NCI-H345 (cell line): ENCODE measurements at places on chromosomes 6 and 20.

DNA sequence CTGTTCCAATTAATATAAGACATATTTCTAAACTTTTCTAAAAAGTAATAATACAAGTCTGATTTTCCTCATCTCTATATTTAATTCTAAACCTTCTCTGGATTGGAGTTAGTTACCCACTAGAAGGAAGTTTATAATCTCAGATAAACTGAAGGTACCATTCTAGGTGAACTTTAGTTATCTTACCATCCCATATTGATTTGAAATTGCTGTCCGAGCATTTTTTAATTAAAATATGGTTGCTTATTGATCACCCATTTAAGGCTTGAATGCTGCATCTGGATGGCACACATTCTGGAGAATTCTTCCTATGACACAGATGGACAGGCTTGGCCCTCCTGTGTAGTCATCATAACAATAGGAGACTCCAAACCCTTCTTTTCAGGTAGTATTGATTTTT, 8.0 kb downstream of the RNF182 start:
- DNase-seq = no peak

DNA sequence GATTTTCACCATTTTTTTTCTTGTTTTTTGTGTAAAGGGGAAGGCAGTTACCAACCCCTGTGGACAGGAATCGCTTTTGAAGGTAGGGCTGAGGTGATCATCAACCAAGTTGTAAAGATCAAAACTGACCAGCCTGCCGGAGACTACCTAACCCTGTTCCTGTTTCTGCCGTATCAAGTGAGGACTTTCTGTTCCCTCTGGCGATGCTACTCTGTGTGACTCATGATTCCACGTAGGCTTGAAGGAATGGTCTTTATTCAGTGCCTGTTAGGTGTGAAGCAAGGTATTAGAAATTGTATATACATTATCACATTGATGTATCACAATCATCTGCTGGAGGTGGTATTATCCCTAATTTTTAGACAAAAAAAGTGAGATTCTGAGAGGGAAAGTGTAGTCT, 161.3 kb downstream of the SOX4 start:
- DNase-seq = no peak

GRCh38 chr20:709423-709822, 33.8 kb upstream of the SCRT2 start:
- peak; percentile 94 for DNase-seq

- DNase-seq = no peak
Observed at GRCh38 chr6:16956361-16956760, 145.5 kb upstream of the STMND1 start.

- no peak for DNase-seq
Observed at GRCh38 chr6:67231092-67231491, 1404.0 kb upstream of the ADGRB3 start.

DNA sequence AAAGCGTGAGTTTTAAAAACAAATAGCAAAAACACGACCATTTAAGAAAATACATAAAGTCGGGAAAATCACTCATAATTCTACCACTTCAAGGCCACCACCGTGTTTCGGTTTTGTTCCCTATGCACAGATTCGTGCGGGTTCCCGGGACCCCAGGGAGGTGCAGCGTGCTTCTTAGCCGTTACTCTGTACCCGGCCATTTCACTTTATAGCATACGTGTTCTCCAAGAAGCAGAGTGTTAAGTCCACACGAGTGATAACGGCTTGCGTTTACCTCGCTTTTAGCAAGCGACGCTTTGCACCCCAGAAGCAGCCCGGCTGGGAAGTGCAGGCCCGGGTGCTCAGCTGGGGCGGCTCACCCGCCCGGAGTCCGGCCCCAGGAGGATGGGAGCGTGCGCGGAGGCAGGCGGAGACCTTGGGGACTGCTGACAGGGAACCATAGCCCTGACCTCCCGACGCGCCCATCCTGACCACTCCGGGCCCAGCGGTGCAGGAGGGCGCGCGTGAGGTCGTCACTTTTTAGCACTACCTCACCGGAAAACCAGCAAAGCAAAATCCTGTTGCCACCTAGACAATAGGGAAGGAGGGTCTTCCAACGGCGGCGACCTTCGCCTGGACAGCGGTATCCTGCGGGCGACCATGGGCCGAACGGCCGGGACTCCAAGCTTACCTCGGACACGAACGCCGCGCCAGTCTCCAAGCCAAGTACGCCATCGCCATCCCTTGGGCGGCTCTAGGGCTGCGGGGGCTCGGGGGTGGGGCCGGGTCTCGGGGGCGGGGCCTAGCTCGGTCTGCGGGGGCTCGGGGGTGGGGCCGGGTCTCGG, at the start of gene ECI2:
Gene ECI2, minus strand, starts transcription at position 735 of the 824 bp plus-strand sequence. Its CDS starts 15 bp downstream, at position 720.
- DNase-seq = peak; percentile 2

DNA sequence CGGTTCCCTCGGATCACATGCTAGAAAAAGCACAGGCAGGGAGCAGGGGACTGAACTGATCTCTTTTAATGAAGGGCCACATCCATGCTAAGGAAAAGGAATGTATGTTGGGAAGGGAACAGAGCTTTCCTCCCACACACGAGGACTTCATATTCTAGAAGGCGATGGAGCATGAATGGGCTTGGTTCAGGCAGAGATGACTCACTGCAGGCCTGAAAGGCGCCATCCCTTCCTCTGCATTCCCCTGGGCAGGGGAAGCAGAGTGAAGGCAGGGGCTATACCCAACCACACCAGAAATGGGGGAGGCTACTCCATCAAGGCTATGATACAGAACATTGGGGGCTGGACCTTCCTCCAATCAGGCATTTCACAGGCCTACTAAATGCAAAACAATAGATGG, 30.6 kb downstream of the ELMO2 start:
- no peak for DNase-seq

- DNase-seq = peak; percentile 8
Observed at GRCh38 chr6:71393981-71394432, 105.4 kb downstream of the OGFRL1 start.

DNA sequence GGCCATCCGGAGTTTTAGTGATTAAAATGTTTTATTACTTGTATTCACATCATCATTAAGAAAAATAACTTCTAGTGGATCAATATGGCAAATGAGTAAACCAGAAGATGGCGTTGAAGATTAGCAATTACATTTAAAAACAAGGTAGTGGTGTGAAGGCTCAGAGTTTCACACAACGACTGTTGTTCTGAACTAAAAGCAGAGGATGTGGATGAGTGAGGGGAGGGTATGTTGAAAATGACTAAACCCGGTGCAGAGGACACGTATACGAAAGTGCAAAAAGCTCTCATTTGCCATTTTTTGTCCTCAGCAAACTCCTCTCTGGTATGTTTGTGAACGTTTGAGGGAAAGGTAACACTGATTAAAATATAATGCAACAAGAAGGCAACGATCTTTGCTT, 1.9 kb upstream of the IRF4 start:
- DNase-seq = no peak

- DNase-seq = peak; percentile 39
Observed at GRCh38 chr20:63706852-63707557, 771 bp downstream of the ARFRP1 start.

GRCh38 chr20:31739550-31739977, 474 bp downstream of the TPX2 start:
- no peak for DNase-seq

GRCh38 chr6:20490591-20490990, 43.7 kb upstream of the CDKAL1 start:
- DNase-seq = no peak

DNA sequence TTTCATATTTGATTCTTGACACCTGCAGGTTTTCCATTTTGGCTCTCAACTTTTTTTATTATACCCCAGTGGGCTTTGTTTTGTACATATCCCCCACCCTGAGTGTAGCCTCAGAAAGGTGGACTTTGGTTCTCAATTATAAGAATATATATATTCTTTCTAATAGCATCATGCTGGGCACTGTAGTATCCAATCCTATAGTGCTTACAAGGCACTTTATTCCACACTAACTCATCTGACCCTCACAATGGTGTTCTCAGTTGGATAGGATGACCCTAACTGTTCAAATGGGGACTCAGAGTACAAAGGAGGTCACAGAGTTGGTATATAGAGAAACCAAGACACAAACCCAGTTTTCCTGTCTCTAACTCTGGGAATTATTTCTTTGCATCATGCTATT, 48.9 kb upstream of the SNAP25 start:
- DNase-seq = no peak

DNA sequence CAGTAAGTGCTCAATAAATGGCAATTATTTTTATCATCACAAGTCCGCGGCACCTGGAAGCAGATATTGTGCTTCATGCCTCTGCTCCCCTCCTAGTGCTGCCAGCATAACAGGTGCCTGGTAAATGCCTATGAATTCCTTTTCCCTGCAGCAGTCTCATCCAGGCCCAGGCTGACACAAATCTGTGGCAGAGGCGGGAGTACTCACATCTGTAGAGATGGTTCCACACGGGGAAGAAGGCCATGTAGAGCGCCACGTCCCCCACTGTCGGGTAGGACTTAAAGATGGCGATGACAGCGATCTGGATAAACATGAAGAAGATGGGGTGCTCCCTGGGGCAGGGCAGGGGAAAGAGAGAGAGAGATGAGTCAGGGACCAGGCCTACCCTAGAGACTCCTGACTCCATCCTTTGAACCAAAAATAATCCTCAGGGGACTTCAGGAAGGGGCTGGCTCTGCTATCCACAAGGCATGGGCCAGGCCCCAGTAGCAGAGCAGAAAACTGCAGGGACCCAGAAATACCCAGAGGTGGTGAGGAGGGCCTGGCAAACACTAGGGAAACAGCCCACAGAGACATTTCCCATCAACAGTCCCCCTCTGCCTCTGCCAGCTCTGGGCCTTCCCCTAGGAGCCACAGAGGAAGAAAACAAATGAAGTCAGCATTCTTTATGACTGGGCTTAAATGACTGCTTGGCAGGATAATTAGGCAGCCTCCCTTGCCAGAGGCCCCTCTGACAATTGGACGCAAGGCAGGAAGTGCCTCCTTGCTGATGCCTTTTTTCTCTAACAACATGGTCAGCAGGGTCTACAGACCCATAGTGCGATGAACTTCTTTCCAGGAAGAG, 23.0 kb downstream of the MAP1LC3A start:
- no peak for DNase-seq

DNA sequence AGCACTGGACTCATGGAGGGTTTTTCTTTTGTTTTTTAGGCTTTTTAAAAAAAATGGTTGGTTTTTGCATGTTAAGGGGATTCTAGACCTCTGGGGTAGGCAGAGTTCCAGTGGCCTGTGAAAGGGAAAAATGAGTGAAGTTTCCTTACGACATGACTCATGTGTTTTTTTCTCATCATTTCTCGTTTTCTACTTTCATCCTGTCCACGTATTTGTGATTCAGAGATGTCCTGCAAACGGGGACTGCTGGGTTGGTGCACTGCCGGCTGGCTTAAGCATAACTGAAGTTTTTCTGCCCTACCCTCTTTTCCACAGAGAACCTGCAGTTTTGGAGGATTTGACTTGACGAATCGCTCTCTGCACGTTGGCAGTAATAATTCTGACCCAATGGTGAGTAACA, 182.3 kb downstream of the SASH1 start:
- no peak for DNase-seq

- no peak for DNase-seq
Observed at GRCh38 chr20:63915471-63915870, 20.5 kb downstream of the DNAJC5 start.

DNA sequence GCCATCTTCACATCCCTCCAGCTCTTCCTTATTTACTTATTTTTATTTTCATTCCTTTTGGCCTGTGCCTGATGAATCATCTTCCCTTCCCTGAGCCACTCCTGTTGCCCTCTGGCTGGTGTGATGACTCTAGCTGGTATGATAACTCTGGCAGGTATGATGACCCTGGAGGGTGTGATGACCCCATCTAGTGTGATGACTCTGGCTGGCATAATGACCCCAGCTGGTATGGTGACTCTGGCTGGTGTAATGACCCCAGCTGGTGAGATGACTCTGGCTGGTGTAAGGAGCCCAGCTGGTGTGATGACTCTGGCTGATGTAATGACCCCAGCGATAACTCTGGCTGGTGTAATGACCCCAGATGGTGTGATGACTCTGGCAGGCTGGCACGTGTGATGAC, 426.8 kb downstream of the QKI start:
- no peak for DNase-seq

DNA sequence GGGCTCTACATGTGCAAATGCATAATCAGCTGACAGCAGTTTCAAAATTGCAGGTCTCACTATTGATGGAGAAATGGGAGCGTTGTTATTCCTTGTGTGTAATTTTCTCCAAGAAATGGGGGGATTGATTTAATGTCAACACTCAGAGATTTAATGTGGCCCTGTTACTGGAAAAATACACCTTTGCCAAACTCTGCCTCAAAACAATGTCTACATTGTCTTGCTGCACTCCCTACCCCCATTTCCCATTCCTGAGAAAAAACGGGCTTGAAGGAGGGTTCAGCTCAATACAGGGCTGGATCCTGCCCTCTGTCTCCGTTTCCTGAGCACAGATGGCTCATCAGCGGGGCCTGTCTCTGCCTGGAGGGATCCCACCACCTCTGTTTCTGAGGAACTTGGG, 18.4 kb downstream of the EDN3 start:
- no peak for DNase-seq

GRCh38 chr6:166769648-166770047, 142.6 kb upstream of the RPS6KA2 start:
- DNase-seq = no peak

GRCh38 chr6:44898296-44898930, 429.7 kb upstream of the RUNX2 start:
- no peak for DNase-seq

DNA sequence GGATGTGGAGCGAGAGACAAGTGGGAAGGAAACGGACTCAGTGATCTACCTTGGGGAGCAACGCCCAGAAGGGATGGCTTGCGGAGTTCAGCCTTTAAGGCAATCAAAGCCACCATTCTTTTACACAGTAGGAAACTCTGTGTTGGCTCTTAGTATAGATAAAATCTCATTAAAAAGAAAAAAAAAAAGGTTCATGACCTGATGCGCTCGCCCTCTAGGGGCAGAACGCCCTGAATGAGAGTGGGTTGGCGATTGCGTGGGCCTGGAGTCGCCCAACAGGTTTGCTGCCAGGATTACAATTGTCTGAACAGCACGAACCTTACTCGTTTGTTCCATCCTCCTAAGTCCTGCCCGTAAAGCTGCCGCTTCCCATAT, 1.2 kb downstream of the TPD52L1 start:
- DNase-seq = no peak

- no peak for DNase-seq
Observed at GRCh38 chr6:30042476-30042875, 18.6 kb upstream of the POLR1H start.

- no peak for DNase-seq
Observed at GRCh38 chr20:50508171-50508755, 1.9 kb upstream of the PTPN1 start.

GRCh38 chr6:166739976-166740318, 112.9 kb upstream of the RPS6KA2 start:
- DNase-seq = no peak

- no peak for DNase-seq
Observed at GRCh38 chr6:38407192-38407591, 232.5 kb downstream of the BTBD9 start.

- no peak for DNase-seq
Observed at GRCh38 chr6:135557582-135557981, 60.0 kb upstream of the AHI1 start.

- DNase-seq = peak; percentile 23
Observed at GRCh38 chr20:35091816-35092523, 637 bp downstream of the TRPC4AP start.

DNA sequence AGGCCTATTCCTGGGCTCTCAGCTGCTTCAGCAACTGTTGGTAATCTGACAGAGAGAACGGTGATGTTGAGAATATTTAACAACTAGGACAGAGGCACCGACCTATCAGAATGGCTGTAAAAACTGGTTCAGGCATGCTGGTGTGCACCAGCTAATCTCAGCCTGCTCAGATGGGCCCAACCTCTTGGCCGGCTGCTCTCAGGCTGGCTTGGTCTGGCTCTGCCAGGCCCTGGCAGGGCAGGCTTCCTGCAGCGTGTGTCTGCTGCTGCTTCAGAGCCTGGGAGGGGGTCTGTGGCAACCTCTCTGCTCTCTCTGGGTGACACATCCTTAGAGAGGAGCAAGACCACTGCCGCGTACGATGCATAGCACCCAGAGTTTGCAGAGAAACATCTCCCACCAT, 4.8 kb downstream of the SLC2A12 start:
- peak; percentile 72 for DNase-seq
